ENCODE measurements at places on chromosomes 5 and 9. TPM values are rescaled to one million over a fixed set of nuclear protein-coding genes. Genes with fewer than 3 reads are reported as not detected.

The MRPS27 gene
- 122 TPM for total RNA-seq

DNA sequence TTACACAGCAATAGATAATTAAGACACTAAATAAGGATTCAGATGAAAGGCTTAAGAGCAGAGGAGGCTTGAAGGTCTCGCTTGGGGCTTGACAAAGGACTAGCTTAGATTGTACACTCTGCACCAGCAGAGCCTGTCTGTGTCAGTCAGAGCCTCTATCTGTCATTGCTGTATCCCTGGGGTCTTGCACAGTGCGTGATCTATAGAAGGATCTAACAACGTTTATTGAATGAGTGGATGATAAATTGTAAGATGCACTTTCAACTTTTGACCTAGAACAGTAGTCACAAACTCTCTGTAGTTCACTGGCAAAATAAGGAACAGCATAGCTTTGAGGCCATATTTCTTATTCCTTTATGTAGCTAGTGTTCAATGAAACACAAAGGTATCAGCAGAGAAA lies 173.5 kb downstream of the ENTREP1 start:
- no peak for DNase-seq

The DMRTA1 gene
- total RNA-seq: not detected

DNA sequence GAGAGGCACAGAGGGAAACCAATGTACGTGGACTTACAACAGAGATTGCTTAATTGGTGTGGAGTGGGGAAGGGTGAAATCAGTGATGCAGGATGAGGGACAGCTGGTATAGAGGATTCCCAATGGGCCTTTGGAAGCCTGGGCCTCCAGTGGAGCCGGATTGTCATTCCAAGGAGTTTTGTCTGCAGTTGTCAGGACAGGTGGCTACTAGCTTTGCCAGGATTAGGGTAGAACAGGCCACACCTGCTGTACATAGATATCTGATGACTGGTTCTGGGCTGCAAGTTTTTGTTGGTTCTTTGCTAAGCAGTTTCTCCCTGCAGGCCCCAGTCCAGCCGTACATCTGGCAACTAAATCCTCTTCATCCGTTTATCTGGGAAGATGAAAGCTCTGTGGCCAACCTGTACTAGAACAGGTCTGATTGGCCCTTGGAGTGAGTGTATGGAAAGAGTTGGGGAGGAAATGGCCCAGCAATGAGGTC lies 4.2 kb downstream of the SKP2 start:
- no peak for DNase-seq

- no peak for DNase-seq
Observed at GRCh38 chr5:76643371-76643770, 20.2 kb upstream of the F2RL2 start.

- DNase-seq: peak; percentile 80
Observed at GRCh38 chr9:79233542-79233941, 338.2 kb upstream of the TLE4 start.

DNA sequence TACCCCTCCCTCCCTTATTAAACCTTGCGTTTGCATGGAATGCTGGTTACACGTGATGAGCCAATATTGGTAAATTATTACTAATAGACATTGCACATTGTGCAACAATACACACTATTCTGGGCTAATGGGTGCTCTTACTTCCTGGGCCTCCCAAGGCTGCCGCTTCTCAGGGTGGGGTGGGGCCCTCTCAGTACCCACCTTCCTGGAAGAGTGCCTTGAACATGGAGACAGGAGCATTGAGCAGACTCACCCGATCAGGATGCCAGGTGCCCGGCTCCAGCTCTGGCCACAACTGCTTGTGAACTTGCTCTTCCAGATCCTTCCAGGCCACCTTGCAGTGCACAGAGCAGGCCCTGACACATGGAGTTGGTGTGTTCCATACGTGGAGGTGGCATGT lies 24.7 kb upstream of the CEP72 start:
- DNase-seq: no peak

The SMIM33 gene
- total RNA-seq: not detected

DNA sequence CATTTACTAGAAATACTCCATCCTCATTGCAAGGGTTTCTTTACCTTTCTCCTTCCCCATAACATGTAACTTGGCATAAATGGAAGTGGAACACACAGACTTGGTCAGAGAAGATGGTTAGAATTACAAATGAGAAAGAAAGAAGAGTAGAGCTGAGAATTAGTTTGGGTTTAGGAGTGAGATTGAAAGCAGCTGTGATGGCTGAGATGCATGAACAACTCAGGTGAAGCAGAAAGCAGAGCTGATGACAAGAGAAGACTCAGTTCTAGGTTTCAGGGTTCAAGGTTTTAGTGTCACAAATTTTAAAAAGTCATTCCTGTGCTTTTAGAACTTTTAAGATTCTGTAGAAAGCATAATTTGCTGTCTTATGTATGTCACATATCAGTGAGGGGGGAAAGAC lies 54.0 kb downstream of the TMEM161B start:
- no peak for DNase-seq

DNA sequence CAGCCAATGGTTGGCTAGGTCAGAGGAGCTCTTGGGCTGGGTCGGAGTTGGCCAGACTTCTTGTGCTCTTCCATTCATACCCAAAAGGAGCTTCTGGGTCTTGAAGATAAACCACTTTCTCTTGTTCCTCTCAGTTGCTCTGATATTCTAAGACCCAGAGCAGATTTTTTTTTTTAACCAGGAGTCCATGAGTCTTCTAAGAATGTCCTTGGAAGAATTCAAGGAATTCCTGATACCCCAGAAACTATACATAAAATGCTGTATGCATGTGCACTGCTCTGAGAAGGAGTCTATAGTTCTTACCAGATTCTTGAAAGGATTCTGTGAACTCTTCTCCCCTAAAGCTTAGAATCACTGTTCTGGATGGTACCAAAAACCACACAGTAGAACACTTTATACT lies 9.9 kb upstream of the PALM2AKAP2 start:
- DNase-seq: no peak

The IQGAP2 gene
- total RNA-seq: 0.98 TPM

DNA sequence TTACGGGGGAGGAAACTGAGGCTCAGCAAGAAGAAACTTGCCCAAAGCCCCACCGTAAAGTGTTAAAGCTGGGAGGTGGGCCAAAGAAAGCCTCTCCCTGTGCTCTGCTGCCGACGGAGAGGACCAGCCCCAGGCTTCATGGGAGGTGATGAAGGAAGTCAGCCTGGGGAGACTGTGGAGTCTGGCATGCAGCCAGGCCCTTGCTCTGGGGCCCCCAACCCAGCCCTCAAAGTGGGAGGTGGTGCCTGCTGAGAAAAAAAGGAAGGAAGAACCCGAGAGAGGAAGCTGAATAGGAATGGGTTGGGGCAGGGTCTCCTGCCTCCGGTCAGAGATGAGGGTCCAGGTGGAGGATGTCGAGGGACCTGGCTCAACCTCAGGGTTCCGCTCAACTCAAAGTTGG lies 3.8 kb downstream of the RNF44 start:
- DNase-seq: no peak

The CLIC3 gene
- total RNA-seq: not detected

DNA sequence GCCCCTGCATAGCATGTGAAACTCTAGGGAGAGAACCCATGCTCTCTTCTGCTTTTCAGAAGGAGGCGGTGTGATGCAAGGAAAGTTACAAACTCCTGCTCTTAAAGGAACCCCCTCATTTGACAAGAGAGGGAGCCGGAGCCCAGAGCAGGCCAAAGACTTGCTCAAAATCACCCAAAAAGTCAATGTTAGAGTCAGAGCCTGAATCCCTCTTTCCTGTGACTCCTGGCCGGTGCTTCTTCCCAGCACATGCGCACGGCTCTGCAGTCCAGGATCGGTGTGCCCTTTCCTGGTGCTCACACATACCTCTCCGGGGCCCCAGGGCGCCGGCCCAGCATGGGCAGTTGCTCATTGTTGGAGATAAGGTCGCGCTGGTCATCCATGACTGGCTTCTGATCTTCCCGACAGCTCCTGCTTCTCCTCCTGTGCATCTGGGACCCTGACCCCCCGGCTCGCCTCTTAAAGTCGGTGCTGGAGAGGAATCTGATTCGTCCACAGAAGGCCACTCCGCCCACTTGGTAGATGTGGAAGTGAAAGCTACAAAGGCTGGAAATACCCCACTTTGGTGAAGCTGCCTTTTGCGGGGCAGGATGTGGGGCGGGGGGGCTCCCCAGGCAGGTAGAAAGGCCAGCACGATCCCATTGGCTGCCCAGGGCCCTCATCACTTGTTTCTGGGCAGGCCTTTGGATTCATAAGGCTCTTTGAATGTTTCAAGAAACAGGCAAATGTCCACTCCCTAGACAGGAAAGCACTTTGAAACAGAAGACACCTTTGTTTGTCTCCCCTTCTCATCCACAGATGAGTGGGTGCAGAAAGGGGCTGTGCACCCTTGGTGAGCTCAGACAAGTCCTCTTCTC lies at the start of gene CD74:
TSS of gene CD74 (minus strand) at position 592 of the 857 bp plus-strand sequence. CDS start at position 431, 161 bp downstream.
- peak; percentile 76 for DNase-seq

The CXCL14 gene
- total RNA-seq: not detected

The PCDHB3 gene
- total RNA-seq: 0.21 TPM

GRCh38 chr5:121640298-121640697 lies 211.4 kb upstream of the FTMT start:
- no peak for DNase-seq
